ENCODE measurements at places on chromosomes 2 and 18. TPM values are rescaled to one million over a fixed set of nuclear protein-coding genes. Genes with fewer than 3 reads are reported as not detected.

The PAPOLG gene
- total RNA-seq = 14.7 TPM

The CREG2 gene
- not detected for total RNA-seq

The FBXO48 gene
- 3.3 TPM for total RNA-seq

The XDH gene
- total RNA-seq = 0.41 TPM

The TMEM247 gene
- not detected for total RNA-seq
